ENCODE measurements at places on chromosomes 3 and 15.

DNA sequence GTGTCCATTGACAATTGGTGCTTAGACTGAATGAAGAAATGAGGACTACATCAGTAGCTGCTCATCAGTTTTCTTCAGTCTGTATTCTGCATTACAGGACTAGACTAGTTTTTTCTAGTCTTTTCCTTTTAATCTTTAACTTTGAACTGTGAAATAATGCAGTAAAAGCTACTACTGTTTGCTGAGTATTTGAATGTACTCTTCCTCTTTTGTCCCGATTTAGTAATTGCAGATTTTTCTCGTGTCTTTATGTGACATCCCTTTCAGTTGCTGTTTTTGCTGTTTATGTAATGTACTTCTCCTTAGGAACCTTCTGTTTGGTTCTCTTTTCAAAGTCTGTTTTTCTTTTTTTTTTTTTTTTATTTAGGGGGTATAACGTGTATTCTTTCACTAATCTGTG is 17.4 kb downstream of the MFSD1 start:
- DNase-seq = no peak

- DNase-seq = peak; percentile 20
These were observed 306.5 kb downstream of the RPLP1 start for GRCh38 chr15:69758810-69759790.

DNA sequence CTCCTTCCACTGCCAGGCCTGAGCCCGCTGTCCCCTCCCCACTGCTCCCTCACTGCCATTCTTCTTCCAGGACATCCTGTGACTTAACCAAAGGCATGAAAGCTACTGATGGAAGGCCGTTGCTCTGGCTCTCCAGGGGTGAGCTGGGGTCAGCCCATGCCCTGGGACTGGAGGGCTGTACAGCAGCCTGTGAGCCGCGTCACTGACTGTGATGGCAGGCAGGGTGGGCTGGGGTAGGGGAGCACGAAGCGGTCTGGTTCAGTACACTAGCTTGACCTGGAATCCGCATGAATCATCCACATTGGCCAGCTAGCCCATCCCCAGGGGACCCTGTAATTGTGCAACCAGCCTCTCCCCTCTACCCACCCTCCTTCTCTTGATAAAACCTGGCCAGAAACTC is 30.8 kb downstream of the CORO2B start:
- DNase-seq = no peak

DNA sequence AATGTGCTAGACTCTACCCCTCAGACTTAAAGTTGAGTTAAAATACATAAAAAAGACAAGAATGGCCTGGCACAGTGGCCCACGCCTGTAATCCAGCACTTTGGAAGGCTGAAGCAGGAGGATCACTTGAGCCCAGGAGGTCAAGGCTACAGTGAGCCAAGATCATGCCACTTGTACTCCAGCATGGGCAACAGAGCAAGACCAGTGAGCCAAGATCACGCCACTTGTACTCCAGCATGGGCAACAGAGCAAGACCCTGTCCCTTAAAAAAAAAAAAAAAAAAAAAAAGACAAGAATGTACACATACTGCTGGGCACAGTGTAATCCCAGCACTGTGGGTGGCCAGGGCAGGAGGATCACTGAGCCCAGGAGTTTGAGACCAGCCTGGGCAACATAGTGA is 17.4 kb downstream of the DIS3L start:
- no peak for DNase-seq

DNA sequence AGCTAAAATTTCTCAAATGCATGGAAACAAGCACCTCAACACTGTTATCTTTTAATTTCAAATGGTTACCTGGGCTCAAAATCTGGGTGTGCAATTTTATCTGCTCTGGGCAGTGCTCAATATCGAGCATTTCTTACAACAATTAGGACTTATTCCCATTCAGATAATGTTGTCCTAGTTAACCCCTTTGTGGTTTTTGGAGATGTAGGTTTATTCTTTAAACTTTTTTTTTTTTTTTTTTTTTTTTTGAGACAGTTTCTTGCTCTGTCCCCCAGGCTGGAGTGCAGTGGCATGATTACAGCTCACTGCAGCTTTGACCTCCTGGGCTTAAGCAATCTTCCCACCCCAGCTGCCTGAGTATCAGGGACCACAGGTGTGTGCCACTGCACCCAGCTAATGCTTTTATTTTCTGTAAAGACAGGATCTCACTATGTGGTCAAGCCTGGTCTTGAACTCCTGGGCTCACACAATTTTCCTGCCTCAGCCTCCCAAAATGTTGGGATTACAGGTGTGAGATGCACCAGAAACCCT is 4.4 kb upstream of the ATP2C1 start:
- no peak for DNase-seq

GRCh38 chr15:80931721-80932512 is 57.7 kb downstream of the MESD start:
- DNase-seq = no peak

GRCh38 chr3:116040152-116040551 is 405.1 kb downstream of the LSAMP start:
- DNase-seq = no peak

DNA sequence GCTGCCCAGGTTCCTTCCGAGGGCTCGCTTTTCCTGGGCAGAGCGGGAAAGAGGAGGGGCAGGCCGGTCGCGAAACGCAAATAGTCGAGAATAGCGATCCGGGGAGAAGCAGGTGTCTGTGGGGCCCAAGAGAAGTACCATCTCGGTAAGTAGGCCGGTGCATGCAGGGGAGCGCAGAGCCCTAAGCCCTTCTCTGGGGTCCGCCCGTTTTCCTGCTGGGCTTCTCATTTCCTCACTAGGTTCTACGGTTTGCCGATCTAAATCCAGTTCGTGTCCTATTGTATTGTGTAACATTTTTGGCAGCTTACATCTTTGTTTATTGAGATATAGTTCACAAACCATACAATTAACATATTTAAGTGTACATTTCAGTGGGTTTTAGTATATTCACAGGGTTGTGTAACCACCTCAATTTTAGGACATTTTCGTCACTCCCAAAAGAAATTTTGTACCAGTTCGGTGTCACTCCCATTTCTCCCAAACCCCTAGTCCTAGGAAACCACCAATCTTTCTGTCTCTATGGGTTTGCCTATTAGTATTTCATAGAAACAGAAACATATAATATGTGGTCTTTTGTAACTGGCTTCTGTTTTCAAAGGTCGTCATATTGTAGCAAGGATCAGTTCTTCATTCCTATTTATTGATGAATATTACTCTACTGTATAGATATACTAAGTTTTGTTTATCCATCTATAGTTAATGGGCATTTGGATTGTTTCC is 6.8 kb upstream of the TRIM69 start:
- no peak for DNase-seq

DNA sequence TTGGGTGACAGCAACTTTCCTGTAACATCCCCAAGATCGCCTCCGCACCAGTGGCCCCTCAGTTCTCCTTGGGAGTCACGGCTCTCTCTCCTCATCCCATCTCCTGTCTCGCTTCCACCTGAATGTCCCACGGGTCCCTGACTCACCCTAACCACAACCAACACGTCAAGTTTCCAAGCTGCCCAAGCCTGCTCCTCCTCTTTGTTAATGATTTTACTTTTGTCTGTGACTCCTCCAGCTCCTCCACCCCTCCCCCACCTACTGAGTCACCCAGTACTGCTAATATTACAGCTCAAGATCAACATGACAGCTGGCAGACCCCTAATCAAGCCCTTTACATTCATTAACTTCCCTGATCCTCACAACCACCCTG is 39.3 kb downstream of the BDH1 start:
- DNase-seq = no peak

- DNase-seq = no peak
These were observed 24.8 kb downstream of the SERP1 start for GRCh38 chr3:150521463-150521862.

- DNase-seq = no peak
These were observed 43.3 kb downstream of the CPN2 start for GRCh38 chr3:194307849-194308248.
